NCI-H1092 treated with DMSO at 0.1 percent for 48 hours (cell line): ENCODE measurements at places on chromosomes 13 and 19.
A peak's percentile ranks its signal among the peaks of the same experiment; 100 is the strongest.

- DNase-seq: peak; percentile 26
Observed at GRCh38 chr19:8831832-8832131, 322 bp downstream of the ZNF558 start.

DNA sequence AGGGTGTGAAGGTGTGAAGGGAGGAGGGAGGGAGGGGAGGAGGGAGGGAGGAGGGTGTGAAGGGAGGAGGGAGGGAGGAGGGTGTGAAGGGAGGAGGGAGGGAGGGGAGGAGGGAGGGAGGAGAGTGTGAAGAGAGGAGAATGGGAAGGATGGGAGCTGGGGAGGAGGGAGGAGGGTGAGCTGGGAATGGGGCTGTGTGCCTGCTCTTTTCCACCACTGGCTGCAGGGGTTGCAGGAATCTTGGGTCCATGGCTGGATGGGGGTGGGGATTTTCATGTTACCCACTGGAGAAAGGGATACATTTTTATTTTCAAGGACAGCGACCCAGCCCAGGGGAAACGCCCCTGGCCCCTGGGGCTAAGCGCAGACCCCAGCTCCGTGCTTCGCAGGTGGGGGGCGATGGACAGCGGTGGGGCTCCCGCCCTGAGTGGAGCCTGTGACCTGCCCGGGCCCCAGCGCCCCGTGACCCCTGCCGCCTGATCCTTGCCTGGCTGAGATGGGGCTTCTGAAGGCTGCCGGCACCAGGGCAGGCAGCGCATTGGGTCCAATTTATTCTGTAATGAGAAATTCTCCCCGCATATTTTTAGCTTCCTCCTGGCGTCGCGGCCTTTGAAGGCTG lies 3.0 kb upstream of the EFNA2 start:
- DNase-seq: no peak

GRCh38 chr13:50686551-50686950 lies 156.9 kb downstream of the DLEU7 start:
- DNase-seq: no peak

DNA sequence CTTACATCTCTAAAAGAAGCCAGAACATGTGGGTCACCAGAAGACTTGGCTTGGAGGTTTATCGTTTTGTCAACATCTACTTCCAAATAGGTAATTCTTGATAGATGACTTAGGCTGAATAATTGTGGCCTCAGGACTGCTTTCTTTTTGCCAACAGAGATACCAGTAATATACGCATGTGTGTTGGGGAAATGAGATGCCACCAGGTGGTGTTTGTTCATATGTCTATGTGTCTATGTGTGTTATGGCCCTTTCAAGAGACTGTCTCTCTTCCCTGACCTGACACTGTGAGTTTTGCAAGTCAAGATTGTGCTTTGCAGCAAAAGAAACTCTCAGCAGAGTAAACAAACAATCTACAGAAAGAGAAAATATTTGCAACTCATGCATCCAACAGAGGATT lies 31.6 kb upstream of the METTL21C start:
- DNase-seq: peak; percentile 15

GRCh38 chr19:46722421-46723022 lies 5.6 kb upstream of the PRKD2 start:
- no peak for DNase-seq

DNA sequence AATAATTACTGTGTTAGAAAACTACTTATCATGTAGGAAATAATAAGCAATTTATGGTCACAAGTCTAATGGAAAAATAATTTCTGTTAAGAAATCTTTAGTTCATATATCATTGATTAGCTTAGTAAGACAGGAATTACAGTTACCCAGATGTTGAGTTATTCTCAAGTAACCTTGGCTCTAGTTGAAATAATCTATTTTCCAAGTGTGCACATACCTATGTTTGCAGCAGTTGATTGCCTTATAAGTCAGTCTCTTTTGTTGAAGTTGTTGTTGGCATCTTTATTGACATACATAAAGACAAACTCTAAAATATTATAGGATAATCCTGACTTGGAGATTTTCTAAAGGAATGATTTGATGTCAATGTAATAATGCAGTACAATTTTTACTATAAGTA lies 511.4 kb upstream of the KLF12 start:
- no peak for DNase-seq

GRCh38 chr13:84238381-84238780 lies 356.1 kb upstream of the SLITRK1 start:
- DNase-seq: no peak

- no peak for DNase-seq
Observed at GRCh38 chr13:24043590-24044350, 116.8 kb upstream of the SPATA13 start.

DNA sequence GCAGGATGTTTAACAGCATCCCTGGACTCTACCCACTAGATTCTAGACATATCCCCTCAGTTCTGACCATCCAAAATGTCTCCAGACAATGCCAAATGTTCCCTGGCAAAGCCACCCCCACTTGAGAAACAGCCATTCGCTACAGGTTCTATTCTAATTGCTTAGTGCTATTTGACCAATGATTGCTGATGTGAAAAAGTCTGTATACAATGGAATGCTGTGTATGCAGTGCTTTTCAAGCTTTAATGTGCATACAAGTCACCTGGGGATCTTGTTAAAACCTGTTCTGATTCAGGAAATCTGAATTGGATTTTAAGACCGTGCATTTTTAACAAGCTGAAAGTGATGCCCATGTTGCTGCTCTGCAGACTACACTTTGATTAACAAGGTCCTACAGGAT lies 331.8 kb upstream of the KLF12 start:
- DNase-seq: no peak
